Effector memory CD8-positive, alpha-beta T cell (primary cell): ENCODE measurements at places on chromosomes 6 and 20.

DNA sequence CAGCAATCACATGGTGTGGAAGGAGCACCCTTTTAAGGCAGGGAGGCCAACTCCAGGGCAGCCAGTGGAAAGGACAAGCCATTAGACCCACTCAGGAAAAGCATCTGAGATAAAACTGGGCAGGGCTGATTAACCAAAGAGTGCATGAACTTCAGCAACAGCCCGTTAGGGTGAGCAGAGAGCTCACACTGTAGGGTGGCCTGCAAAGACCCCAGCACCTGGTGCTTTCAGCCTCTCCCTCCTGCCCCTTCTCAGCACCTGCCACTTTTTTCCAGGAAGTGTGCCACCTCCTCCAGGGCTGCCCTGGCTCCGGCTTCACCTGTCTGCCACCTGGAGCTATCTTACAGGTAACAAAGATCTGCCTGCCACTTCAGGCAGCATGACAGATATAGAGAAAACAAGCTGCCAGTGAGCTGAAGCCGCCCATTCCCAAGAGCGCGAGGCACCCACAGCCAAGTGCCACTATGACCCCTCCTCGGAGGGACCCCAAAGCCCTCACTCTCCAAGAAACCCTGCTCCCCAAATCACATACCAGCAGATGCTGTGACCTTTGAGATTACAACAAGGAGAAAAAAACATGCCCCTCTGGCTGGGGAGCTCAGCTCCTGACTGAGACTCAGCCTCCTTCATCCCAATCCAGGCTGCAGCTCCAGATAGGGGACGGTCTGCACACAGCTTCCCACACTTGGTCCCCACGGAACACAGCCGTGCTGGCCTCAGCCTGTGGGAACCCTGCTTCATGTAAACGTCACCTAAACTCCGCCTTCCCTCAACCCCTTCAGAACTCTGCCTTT, 71.2 kb downstream of the ABHD12 start:
- no peak for DNase-seq

GRCh38 chr6:1679688-1680068, 70.0 kb downstream of the FOXC1 start:
- DNase-seq: no peak

- DNase-seq: no peak
These were observed 99.5 kb downstream of the ANKRD60 start for GRCh38 chr20:58128635-58129625.

DNA sequence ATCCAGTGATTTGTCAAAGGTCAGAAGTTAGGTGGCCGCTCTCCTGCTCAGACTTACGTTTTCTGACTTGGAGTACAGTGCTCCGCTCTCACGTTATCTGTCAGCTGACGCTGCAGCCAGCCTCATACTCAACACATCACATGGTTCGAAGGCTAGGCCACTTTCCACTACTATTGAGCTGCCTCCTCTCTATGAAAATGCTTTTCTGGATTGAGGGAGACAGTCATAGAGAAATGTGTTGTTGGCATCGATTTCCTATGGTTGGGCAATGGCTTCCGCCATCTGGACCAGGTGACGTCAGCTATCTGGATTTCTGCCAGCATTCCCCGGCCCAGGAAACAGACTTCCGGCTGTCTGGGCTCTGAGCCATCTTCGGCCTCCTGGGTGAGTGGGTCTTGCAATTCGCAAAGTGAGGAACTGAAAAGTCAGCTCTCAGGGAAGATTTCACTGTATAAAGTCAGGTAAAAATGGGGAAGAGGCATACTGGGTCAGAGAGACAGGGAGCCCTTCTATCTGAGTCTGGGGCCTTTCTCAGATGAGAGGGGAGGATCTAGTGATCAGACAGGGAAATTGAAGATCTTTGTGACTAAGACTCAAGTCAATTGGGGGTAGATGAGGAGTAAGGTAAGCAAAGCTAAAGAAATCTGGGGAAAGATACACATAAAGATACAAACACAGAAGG, 37.5 kb upstream of the IER3 start:
- DNase-seq: no peak

- DNase-seq: no peak
These were observed 2.3 kb upstream of the ADGRF1 start for GRCh38 chr6:47044397-47044796.

DNA sequence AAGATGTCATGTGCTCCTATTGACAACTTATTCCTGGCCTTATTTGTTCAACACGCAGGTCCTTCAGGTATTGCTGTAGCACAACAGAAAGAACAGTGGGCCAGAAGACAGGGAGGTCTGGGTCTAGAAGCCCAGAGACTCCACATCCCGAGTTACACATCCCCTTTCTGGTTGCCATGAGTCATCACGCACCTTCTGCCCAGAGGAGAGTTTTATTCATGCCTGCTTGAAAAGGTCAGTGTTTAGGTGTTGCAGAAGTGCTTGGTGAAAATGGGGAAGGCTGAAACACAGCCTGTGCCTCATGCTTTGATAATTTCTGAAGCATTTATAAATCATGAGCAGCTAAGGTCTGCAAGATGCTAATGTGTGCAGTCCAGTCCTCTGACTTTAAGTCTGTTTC, 256.4 kb downstream of the GMPR start:
- DNase-seq: no peak

DNA sequence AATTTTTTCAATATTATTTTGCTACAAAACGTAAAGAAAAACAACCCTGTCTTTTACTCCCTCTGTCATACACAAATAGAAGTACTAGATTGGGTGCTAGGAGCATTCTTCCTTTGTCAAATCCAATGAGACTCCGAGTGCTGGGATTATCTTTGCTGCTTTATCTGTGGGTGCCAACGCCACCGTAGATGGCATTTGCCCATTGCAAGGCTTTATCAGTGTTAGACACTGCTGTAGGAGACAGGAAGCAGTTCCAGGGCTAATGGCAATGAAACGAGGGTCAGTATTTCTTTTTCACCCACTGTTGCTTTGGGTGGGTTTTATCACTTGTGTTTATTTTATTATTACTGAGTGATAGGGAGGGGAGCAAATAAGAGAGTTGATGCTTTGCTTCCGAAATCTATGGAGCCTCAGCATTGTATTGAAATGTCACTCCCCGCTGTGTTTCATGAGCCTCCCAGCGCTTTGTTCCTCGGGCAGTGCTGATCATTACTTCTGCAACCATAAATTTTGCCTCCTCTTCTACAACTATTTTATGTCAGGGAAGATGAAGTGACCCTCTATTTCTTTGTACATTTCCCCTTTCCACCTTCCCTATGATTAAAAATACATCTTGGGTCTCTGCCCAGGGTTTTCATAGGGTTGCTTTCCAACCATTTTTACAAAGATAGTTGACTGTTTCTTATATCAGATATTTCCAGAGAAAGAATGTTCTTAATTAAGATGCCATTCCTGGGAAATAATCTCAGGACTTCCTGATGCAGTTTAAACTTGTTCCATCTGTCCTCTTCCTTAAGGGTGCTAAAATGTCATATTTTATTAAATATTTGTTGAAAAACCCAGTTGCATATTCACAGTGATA, 86.7 kb upstream of the LAMP5 start:
- DNase-seq: no peak

- no peak for DNase-seq
These were observed 3.2 kb downstream of the PSMG4 start for GRCh38 chr6:3261921-3262320.

DNA sequence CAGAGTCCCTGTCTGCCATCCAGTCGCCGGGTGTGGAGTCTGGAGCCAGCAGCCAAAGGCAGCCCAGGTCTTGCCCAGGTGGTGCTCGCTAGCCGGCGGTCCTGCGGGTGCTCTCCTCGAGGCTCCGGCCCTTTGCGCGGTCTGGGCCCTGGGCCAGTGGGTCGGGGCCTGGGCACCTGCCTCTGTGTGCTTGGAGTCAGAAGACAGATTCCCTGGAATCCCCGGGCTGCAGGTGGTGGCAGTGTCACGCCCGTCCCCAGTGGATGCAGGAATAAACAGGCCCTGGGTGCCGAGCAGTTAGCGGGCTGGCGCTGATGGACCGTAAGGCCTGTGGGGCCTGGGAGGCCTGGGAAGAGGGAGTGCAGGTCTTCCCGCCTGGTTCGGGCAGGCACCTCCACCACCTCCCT, 5.3 kb downstream of the SS18L1 start:
- DNase-seq: no peak

GRCh38 chr20:53038299-53038698, 66.1 kb downstream of the TSHZ2 start:
- DNase-seq: no peak

DNA sequence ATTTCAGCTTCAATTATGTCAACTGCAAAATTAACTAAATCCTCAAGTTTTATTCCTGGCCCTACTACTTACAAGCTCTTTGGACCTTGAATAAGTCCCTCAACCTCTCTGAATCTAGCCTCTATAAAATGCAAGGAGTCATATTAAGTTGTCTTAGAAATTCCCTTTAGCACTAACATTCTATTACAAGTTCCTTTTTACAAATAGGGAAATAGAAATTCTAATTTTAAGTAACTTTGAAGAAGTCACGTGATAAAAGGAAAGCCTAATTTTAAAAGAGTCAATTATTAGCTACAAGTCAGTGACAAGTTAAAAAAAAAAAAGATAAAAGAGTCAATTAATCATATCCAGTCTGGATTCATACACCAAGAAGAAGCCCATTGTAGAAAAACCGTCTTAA, 24.6 kb upstream of the GTF3C6 start:
- no peak for DNase-seq

DNA sequence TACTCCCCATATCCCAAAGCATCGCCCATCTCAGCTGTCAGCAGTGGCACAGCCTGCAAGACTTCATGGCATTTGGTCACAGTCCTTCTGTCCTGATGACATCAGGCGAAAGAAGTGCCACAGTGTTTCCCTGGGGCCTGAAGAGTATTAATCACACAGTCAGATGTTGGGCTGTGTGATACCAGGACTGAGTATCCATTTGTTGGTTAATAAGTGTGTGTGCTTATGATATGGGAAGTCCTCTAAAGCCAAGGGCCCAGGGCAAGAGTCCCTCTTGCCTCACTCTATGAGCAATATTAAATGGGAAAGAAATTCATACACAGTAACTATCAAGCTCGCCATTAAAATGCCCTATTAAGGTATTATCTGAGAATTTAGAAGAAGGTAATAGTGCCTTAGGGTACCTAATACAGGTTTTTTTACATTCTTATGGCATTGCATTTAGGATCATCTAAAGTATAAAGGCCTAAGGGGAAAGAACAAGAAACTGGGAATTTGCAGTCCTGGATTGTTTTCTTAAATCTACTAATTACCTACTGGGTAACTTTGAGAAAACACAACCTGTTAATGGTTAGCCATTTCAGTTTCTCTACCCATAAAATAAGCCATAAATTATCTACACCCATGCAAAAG, 204.1 kb upstream of the PREP start:
- no peak for DNase-seq

DNA sequence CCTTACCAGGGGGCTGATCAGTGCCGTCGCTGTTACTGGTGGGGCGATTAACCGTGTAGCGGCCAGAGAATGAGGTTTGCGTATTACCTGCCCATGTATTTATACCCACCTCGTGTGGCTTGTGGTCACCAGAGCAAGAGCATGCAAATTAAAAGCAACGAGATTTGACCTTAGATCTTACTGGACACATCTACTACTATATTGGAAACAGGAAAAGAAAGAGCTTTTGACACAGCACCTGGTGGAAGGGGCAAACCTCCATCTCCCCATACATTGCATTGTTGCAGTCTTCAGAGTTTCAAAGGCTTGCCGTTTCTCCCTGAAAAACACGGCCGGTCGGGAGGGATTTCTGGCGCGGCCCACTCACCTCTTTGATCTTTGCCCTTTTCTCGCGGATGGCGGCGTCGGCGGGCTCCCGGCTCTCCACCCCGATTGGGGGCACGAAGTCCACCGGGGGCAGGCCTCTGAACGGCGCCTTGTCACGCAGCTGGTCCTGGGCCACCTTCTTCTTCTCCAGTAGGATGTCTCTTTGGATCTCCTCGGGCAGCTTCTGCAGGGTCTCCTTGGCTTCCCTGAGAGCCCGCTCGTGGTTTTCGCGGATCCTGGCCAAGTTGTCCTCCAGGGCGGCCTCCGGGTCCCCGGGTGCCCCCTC, 1.3 kb downstream of the MAN1A1 start:
- DNase-seq: peak; percentile 23
